Activated CD4-positive, alpha-beta memory T cell treated with anti-CD3 and anti-CD28 coated beads, Interleukin-2, amount 10 ng/mL, durations not matched to agents 7 days and 5 days (primary cell): ENCODE measurements at places on chromosomes 1 and 21. TPM values are rescaled to one million over a fixed set of nuclear protein-coding genes. Genes with fewer than 3 reads are reported as not detected.

DNA sequence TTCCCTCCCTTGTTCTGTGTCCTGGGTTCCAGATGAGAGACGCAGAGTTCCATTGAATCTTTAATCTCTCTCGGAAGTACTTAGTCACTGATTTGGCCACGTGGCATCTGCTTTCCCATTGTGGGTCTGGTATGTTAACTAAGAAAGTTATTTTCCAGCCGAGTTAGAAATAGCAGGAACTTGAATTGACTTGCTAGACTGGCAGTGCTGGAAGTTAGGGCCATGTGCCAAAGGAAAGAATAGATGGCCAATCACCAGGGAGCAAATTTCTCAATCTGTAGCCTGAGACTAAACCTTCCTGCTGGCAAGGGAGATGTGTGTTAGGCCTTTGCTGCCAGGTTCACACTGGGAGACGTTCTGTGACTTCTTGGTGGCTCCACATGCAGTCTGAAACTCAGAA lies 24.2 kb upstream of the SLFNL1 start:
- H3K27me3 ChIP-seq, result no peaks in the 10 kb centered on the region
- no peak overlapping the region for H3K27ac ChIP-seq
- peaks cover 16% of the 10 kb centered on the region for H3K4me1 ChIP-seq
- no peak for DNase-seq
- peaks cover 11% of the 10 kb centered on the region for H3K36me3 ChIP-seq
- H3K4me3 ChIP-seq, result no peak overlapping the region

GRCh38 chr1:47434051-47434842 lies 3.6 kb upstream of the FOXD2 start:
- peaks cover 48% of the 10 kb centered on the region for H3K4me1 ChIP-seq
- H3K27ac ChIP-seq, result no peak overlapping the region
- DNase-seq, result no peak
- H3K27me3 ChIP-seq, result peaks cover 3% of the 10 kb centered on the region
- peaks cover 45% of the 10 kb centered on the region for H3K36me3 ChIP-seq
- no peak overlapping the region for H3K4me3 ChIP-seq

DNA sequence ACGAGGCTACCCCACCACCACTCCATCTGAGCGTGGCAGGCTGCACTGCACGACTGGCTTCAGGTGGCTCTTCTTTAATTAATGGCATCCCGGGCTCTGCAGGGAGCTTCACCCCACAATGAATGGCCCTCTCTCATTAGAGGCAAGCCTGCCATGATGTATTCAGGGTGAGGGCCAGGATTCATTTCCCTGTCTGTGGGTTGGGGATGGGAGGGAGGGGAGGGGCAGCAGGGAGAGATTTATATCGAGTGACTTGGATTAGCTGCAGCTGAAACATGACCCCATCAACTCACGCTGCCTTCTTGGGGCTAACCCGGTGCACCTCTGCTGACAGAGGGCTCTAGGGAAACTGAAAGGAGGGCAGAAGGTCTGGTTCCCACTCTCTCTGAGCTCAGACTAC lies 54.2 kb downstream of the ERI3 start:
- H3K36me3 ChIP-seq, result no peaks in the 10 kb centered on the region
- H3K4me1 ChIP-seq, result no peaks in the 10 kb centered on the region
- DNase-seq, result no peak
- H3K27ac ChIP-seq, result no peak overlapping the region
- no peaks in the 10 kb centered on the region for H3K27me3 ChIP-seq

Gene ACTA1
- total RNA-seq, result not detected

Gene FNDC10
- total RNA-seq, result 2.6 TPM

Gene LGR6
- total RNA-seq, result not detected
